ENCODE measurements at places on chromosomes 5 and 9. TPM values are rescaled to one million over a fixed set of nuclear protein-coding genes. Genes with fewer than 3 reads are reported as not detected.

GRCh38 chr5:122780296-122780695 lies 5.4 kb downstream of the SNX2 start:
- peaks cover 33% of the 10 kb centered on the region for H3K4me1 ChIP-seq
- H3K36me3 ChIP-seq = peaks cover 2% of the 10 kb centered on the region
- H3K4me3 ChIP-seq = no peak overlapping the region

- no peaks in the 10 kb centered on the region for H3K36me3 ChIP-seq
- peaks cover 19% of the 10 kb centered on the region for H3K27me3 ChIP-seq
- no peak overlapping the region for H3K27ac ChIP-seq
- H3K4me1 ChIP-seq = no peaks in the 10 kb centered on the region
Measured at GRCh38 chr5:169121630-169122420, 179.1 kb downstream of the SLIT3 start.

- no peaks in the 10 kb centered on the region for H3K36me3 ChIP-seq
- H3K4me1 ChIP-seq = no peaks in the 10 kb centered on the region
- H3K27me3 ChIP-seq = peaks cover 1% of the 10 kb centered on the region
- no peak overlapping the region for H3K27ac ChIP-seq
- DNase-seq = no peak
Measured at GRCh38 chr5:52603778-52604554, 183.8 kb upstream of the ITGA1 start.

GRCh38 chr9:131235480-131235851 lies 40.8 kb downstream of the FAM78A start:
- H3K4me1 ChIP-seq = peaks cover 36% of the 10 kb centered on the region
- no peak overlapping the region for H3K4me3 ChIP-seq
- peak overlapping the region; percentile 96 for H3K27ac ChIP-seq
- no peaks in the 10 kb centered on the region for H3K27me3 ChIP-seq
- DNase-seq = no peak

DNA sequence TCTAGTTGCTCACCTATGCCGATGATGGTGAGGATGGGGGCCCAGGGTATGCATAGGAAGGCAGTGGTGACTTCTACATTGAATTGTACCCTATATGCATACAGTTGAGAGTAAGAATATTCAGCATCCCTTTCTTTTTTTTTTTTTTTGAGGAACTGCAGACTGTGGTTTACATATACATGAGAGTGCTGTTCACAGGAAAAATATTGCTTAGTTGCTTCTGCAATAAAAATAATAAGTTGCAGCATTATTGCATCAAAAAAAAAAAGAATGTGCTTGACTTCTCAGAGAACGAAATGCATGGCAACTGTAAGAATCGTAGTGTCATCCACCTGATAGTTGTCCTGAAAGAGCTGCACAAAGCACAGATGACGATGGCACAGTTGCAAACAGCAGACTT lies 52.8 kb downstream of the PTCD2 start:
- H3K27ac ChIP-seq = no peak overlapping the region
- H3K4me1 ChIP-seq = peaks cover 3% of the 10 kb centered on the region
- H3K4me3 ChIP-seq = no peak overlapping the region
- peaks cover 21% of the 10 kb centered on the region for H3K27me3 ChIP-seq

Gene F2RL2
- total RNA-seq = not detected

Measured in T-helper 17 cell (primary cell).